DMS53 (cell line): ENCODE measurements at places on chromosomes 5 and 9.

DNA sequence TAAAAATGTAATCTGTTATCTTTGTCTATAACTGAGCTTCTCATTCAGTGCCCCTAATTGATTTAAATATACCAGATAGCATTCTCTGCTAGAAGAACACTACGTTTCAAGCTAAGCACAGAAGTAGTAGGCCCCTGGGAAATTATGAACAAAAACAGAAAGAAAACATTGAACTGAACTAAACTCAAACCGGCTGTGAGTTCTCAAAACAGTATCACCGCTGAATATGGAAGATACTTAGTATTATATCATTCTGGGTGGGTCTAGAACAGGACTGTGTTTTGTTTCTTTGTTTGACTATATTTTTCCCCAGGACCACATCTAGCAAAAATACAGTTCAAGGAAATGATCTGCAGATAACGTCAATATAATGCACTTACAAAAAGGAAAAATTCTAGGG, 95.1 kb upstream of the HMHB1 start:
- DNase-seq, result no peak

GRCh38 chr5:93184041-93184440, 397.0 kb downstream of the NR2F1-AS1 start:
- no peak for DNase-seq

DNA sequence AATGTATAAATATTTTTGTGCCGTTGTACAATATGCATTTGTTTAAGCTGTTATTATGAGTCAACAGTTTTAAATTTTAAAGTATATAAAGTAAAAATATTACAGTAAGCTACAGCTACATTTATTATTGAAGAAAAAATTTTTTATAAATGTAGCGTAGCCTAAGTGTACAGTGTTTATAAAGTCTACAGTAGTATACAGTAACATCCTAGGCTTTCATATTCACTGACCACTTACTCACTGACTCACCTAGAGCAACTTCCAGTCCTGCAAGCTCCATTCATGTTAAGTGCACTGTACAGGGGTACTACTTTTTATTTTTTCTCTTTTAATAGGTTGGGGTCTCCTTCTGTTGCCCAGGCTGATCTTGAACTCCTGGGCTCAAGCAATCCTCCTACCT, 30.6 kb downstream of the SIL1 start:
- no peak for DNase-seq

GRCh38 chr9:134661791-134662142, 20.2 kb downstream of the COL5A1 start:
- no peak for DNase-seq

DNA sequence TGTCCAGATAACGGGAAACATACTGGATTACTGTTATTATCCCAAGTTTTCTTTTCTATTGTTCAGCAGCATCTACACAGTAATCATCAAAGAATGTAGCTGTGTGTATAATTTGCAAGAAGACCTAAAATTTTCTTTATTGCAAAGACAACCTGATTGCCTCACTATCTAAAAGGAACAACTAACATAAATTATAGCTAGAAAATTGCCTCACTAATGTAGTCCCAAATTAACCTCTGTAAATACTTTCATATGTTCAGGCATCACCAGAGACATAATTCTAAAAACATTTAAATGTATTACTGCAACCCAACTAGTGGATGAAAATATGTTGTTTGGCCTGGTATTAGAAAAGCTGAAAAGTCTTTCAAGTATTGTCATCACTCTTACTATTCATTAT, 275.4 kb downstream of the CDH12 start:
- DNase-seq, result no peak

- no peak for DNase-seq
These were observed 158.7 kb upstream of the GRIN3A start for GRCh38 chr9:101897196-101897595.

GRCh38 chr5:61536922-61537321, 204.9 kb downstream of the ZSWIM6 start:
- no peak for DNase-seq

DNA sequence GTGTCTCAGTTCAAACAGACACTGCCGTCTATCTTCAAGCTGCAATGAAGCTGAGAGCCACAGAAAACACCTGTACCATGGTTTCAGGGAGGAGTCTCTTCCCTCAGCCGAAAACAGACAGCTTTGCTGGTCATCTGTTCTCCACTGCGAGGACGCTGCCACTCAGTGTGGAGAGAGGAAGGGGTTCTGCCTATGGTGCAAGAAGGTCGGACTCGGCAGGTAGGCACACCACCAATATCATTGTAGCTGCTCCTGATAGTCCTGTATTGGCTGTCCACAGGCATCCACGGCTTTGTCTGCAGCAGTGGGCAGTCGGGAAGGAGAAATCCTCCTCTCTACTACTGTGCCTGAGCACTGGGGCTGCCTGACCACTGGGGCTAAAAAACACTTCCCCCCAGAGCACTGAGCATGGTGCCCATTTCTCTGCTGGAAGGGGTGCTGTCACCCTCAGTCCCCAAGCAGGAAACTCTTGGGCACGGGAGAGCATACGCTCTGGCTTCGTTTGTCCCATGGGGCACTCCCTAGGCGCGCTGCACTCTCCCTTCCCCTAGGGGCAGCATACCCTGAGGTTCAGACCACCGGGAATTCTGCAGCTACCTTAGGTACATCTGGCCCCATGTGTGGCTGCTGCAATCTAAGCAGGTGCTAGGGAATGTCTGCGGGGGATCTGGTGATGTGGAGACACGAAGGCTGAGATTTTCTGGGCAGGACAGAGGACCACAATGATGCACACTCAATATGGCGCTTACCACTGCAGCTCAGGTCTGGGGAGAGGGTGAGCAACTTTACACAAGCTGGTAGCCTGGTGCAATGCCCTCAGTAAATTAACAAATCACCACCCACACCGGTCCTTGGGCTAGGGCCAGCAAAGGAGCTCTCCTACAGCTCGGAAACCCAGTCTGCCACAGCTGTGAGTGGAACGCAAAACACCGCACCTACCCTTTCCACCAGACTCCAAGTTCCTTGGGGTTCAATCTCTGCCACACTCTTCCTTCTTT, 880.9 kb upstream of the SEMA6A start:
- peak; percentile 91 for DNase-seq

- DNase-seq, result no peak
These were observed 35.8 kb upstream of the MEGF10 start for GRCh38 chr5:127254729-127255284.

DNA sequence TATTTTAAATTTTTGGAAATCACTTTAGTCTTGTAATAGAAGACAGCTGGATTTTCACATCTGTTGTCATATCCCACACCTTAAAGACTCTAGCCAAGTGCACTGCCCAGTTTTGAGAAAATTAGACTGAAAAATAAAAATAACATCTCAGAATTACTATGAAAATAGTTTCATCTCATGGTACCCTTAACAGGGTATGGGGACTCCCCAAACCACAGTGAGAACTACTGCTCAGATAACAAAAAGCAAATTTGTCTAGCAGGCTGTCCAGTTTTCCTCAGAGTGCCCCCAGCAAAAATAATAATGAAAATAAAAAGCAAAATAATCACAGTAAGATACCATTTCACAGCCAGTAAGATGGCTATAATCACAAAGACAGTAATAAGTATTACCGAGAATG, 6.5 kb downstream of the UBQLN1 start:
- no peak for DNase-seq

DNA sequence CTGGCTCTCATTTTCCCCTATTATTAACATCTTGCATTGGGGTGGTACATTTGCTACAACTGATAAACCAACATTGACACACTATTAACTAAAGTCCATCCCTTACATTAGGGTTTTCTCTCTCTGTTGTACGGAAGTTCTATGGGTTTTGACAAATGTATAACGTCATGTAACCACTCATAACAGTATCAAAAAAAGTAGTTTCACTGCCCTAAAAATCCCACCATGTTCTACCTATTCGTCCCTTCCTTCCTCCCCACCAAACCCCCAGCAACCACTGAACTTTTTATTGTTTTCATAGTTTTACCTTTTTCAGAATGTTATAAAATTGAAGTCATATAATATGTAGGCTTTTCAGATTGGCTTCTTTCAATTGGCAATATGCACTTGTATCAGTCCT, 40.1 kb downstream of the MLLT3 start:
- DNase-seq, result no peak

DNA sequence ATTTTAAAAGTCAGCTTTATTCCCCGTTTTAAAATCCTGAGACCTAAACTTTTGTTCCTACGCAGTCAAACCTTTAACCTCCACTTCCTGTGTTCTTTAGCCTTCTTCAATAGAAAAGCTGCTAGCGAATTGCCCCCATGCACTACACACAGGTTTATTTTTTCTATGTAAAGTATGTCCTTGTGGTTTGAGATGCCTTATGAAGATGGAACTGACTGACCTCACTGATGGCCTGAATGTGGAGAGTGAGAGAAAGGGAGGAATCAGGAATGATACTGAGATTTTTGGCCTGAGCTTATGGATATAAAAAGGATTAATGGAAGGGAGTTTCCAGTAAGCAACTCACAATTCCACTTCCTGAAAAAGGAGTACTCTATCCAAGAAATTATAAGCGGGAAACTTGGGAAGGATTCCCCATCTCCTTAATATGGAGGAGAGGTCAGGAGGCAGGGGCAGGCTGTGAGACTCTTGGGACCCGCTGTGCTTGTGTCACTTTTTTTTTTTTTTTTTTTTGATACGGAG, 89.5 kb downstream of the UGCG start:
- DNase-seq, result no peak

GRCh38 chr9:129109952-129110739, 447 bp downstream of the CRAT start:
- peak; percentile 84 for DNase-seq

DNA sequence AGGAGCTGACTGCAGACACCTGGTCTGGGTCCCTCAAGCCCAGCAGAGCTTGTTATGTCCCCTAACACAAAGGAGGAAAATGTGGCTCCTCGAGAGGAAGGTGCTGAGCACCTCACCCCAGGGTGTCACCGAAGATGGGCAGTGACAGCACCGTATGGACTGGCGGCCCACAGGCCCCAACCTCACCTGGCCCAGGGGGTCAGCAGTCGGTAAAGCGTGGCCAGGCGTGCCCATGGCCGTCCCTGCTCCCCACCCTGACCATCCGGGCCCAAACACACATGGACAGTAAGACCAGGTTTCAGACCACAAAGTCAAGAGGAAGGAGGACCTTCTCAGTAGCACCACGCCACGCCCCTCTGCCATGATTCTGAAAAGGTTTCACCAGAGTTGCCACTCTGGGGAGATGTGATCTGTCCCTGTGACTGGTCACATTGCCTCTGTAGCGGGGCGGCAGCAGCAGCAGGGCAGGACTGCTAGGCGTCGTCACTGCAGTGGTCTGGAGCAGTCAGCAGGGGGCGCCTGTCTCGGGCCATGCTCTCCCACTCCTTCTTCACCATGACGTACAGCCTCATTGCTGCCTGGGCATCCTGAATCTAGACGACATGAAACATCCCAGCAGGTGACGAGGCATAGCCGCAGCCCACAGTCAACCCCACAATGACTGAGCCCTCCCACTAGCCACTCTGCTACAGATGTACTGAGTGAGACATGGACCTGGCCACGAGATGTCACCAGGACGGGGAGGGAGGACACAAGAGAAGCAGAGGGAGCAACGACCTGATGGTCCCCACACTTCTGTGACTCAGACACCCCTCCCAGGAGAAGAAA, 11.1 kb downstream of the REXO4 start:
- DNase-seq, result peak; percentile 90

DNA sequence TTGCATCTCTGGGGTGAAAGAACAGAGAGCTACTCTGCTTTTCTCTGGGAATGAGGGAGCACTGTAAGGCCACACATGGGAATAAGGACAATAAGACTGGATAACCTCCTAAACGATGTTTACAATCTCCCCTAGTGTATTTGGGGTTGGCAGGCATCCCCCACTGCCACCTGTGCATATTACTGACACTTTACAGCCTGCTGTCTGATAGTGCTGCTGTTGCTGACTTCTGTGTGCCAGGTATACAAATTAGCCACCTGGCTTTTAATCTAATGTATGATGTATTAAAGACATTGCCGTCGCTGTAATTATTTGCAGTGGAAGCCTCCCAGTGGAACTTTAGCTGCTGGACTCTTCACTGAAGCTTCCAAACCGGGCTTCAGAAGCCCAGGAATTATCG, 4.4 kb upstream of the SHISAL2B start:
- no peak for DNase-seq

- DNase-seq, result peak; percentile 89
These were observed 3.3 kb upstream of the SNX18 start for GRCh38 chr5:54514291-54514690.
